ENCODE measurements at places on chromosomes 7 and 10.

- DNase-seq: no peak
Measured at GRCh38 chr7:45039106-45039505, 39.1 kb downstream of the CCM2 start.

DNA sequence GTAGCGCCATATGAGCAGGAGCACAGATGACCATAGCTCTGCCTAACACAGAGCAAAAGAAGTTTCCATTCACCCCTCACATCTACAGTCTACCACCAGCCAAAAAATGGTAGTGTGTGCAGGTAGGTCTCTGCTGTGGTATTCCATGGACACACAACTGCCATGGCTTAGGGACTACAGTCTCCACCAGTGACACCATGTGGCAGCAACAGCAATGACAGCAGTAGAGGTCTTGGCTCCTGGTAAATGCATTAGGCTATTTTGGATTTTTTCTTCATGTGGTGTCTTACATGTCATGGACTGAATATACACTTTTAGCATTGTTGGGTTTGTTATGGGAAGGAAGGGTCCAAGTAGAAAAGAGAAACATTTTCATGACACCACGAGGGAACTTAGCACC, 70.1 kb upstream of the CABCOCO1 start:
- no peak for DNase-seq

GRCh38 chr7:138887872-138888656, 90.1 kb upstream of the ATP6V0A4 start:
- DNase-seq: no peak

DNA sequence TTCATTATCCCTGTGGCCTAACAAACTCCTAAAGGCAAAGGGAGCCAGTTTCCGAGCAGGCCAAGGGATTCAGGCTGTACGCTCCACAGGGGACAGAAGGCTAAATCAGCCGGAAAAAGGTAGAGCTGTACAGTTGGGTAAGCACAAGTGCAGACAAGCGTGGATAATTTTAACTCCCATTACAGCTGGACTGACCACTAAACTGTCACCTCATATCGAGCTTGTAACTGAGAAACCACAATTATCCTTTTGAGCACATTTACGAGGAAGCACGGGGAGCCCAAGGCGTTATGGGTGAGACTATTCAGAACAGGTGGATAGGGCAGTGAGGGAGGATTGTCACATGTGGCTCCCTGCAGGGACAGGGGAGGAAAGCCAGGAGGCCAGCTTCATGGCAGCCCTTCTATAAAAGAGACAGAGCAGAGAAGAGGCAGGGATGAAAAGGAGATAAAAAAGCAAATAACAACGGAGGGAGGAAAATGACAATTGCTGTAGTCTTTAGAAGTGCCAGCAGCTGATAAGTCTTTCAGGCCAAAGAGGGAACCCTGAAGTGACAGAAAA, 288.0 kb downstream of the FGFR2 start:
- no peak for DNase-seq

GRCh38 chr7:23467806-23468525, 2.3 kb downstream of the IGF2BP3 start:
- DNase-seq: no peak

- DNase-seq: no peak
Measured at GRCh38 chr10:52668024-52668423, 104.6 kb downstream of the MBL2 start.

DNA sequence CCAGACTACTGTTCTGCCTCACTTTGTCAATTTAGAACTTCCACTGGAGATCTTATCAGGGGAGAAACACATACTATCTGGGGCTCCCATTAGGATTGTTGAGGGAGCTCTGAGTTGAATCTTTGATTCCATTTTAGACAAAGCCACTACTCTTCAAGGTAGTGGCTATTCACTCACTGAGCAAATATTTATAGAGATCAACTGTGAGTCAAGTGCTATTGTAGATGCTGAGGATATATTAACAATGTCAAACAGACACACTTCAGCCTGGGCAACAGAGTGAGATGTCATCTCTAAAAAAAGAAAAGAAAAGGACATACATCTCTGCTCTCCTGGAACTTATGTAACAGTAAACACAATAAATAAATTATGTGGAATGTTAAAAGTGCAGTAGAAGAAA, 315.3 kb downstream of the PTEN start:
- DNase-seq: no peak

GRCh38 chr10:112379635-112380296, 5.8 kb downstream of the ACSL5 start:
- DNase-seq: no peak

DNA sequence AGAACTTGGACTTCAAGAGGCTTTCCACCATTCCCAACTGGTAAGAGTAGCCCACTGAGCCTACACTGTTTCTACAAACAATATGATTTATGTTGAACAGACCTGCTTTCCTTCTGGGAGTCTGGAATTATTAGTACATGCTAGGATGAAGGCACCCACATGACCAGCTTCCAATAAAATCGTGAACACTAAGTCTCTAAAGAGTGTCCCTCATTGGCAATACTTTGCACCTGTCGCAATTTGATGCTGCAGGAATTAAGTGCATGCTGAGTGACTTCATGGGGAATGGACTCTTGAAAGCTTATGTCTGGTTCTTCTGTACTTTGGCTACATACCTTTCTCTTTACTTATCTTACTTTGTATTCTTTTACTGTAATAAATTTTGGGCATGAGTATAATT, 305.2 kb upstream of the GHITM start:
- no peak for DNase-seq

GRCh38 chr7:76202666-76203030, 952 bp downstream of the SRRM3 start:
- DNase-seq: no peak

GRCh38 chr7:40393660-40394059, 258.9 kb downstream of the SUGCT start:
- no peak for DNase-seq

DNA sequence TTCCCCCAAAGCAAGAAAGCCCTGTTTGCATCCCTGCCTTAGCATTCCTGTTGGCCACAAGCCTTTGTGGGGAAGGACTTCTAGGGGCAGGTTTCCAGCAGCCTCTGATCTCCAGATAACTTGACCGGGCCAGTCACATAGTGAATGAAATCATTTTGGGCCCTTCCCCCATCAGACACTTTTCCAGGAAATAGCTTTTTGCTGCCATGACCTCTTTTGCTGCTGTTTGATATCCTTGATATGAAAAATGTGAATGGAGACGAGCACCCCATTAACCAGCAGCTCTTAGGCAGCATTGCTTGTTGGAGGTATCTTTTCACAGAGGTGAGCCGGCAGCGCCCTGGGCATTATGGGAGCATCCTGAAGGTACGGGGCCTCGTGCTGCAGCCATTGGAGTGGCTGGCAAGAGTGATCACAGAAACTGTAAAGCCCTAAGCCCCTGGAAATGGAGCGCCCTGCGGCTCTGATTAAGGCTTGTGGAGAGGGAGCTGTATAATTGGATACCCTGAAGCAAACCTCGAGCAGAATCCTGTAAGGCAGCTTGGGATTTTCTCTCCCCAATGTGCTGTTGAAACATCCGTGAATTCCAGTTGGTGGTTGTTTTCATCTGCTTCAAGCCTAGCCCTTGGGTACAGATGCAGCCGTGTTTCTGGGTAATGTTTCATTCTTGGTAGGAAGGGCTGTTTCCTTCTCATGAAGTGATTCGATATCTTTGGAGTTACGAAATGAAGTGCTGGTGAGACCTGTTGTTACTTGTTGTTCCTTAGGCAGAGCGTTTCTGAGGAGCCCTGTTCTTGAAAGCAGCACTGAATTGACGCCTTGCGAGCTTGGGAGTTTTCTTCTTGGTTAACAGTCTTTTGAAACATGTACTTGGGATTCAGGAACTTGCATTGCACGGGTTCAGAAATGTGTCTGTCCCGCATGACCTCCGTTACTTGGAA, 179.0 kb downstream of the PTEN start:
- no peak for DNase-seq

DNA sequence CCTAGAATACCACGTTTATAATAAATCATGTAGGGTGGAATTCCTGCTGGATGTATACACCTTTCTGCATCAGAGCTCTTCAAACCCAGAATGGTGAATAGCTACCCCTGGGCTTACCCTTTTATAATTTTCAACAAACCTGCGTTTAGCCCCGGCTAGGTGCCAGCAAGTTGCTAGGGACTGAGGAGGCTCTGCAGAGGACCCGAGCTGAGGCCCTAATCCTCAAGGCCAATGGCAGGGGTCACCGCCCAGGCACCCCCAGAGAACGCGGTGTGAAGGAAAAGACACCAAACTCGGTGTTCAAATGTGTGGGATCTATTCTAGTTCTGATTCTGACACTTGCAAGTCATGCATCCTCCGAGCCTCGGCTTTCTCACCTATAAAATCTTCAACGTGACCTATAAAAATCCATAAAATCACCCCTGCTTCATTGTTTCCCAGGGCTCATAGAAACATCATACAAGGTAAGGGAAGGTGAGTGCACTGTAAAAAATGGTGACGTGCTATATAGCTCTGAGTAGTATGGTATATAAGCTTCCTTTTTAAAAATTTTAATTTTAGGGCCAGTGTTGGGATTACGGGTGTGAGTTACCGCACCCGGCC, 2.5 kb upstream of the ANXA11 start:
- DNase-seq: no peak

GRCh38 chr7:108613147-108613948, 43.7 kb downstream of the DNAJB9 start:
- no peak for DNase-seq

GRCh38 chr7:20647908-20648776, 32.7 kb downstream of the ABCB5 start:
- DNase-seq: no peak

All from GF-D8 (cell line).